ENCODE measurements at places on chromosomes 1 and 21.

GRCh38 chr21:43815107-43815613, 25.8 kb downstream of the RRP1 start:
- DNase-seq: no peak

- DNase-seq: no peak
Measured at GRCh38 chr1:246300626-246301549, 206.2 kb downstream of the SMYD3 start.

DNA sequence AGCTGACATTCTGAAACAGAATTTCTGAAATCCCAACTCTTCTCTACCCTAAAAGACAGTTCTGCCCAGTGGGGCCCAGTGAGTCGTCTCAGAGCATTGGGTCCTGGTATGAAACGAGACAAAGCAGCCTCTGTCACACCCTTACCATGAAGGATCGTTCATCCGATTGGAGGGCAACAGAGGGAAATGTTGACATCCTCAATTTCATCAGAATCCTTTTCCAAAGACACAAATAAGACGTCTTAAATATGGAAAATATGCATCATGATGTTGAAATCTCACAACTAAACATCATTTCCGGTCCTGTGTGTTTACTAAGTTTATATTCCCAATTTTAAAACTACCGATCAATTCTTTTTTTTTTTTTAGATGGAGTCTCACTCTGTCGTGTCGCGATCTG, 112.1 kb upstream of the SLC45A1 start:
- no peak for DNase-seq

- peak; percentile 76 for DNase-seq
Measured at GRCh38 chr1:226443439-226443838, 35.5 kb upstream of the PARP1 start.

GRCh38 chr1:193284219-193284618, 97.8 kb upstream of the B3GALT2 start:
- no peak for DNase-seq

DNA sequence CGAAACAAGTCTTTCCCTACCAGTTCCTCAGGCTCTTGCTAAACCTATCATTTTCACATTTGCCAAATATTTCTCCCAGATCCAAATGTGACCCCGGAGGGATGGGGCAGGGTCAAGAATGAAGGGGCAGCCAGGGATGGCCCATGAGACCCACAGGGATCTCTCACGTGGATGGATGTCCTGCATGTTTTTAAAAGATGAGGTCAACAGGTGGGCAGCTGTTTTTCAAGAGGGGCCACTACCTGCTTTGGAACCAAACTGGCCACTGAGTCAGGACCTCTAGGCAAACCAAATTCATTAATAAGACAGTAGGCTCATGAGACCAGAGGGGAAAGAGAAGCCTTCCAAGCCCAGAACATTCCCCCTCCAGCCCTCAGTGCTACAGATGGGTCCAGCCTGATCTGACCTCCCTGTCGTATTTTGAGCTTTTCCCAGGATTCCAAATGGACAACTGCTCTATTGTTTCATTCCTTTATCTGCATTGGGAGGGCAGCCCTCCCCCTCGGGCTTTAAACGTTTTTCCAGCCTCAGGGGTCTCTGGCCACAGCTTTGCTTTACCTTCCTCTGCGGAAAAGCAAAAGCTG, 252.5 kb upstream of the IRF2BP2 start:
- no peak for DNase-seq

GRCh38 chr1:227422581-227422980, 104.3 kb upstream of the CDC42BPA start:
- peak; percentile 37 for DNase-seq

DNA sequence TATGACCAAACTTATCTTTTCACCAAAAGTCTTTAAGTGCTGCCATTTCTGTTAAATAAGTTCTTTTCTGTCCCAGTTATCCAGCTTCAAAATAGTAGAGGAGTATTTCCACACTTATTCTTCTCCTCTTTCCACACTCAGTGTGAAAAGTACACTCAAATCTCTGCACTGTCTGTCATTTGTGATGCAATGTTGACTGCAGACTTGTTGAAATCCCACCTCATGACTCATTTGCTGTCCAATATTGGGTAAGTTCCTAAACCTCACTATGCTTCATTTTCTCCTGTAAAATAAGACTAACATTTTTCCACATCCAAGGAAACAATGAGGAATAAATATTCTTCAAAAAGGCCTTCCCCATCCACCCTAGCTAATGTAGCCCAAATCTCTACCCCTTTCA, 17.5 kb downstream of the LRRIQ3 start:
- no peak for DNase-seq

DNA sequence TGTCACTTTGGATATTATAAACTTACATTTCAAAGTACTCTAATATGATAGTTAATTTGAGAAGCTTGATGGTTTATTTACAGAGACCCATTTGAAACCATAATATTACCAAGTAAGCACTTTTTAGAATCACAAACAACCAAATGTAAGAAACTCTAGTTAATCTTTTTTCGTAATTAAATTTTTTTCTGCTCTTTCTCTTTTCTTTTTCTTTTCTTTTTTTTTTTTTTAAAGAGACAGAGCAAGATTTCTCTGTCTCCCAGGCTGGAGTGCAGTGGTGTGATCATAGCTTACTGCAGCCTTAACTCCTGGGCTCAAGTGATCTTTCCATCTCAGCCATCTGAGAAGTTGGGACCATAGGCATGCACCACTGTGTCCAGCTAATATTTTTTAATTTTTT, 5.2 kb downstream of the RAVER2 start:
- no peak for DNase-seq

DNA sequence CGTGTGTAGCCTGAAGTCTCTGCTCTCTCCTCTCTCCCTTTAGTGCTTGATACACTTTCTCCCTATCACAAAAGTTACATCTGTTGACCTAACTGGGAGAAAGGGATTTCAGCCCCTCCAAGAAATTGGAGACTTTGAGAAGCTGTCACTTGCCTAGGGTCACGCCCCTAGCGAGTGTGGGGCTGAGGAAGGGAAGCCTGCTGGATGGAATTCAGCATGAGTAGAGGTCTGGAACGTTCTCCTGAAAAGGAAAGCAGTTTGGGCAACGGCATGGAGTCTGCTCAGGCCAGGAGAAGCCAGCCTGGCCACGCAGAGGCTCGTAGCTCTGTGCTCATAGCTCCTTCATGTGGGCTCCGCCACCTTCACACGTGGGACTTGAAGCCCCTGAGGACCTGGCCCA, 22.4 kb downstream of the COL16A1 start:
- DNase-seq: no peak

- DNase-seq: peak; percentile 83
Measured at GRCh38 chr1:28602536-28603439, 10.7 kb downstream of the RAB42 start.

GRCh38 chr1:223301371-223301770, 62.6 kb downstream of the SUSD4 start:
- DNase-seq: no peak

GRCh38 chr1:54007613-54008012, 10.4 kb downstream of the LDLRAD1 start:
- DNase-seq: no peak

GRCh38 chr1:204418174-204419063, 6.8 kb upstream of the PPP1R15B start:
- peak; percentile 77 for DNase-seq

DNA sequence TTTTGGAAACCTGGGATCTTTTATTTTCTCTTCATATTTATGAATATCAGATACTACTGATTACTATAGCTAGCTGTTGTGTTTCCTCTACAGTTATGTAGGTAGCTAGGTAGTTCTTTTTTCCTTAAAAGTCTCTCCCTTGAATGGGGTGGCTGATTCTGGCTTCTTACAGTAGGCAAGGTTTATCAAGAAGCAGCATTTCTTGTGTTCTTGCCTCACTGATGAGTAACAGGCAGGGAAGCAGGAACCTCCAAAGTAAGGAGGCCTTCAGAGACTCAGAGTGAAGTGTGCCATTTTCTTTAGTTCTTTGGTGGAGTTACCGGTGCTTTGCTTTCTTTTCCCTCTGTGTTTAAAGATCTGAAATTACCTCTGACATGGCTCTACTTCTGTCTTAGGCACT, 56.0 kb downstream of the ZMYM4 start:
- DNase-seq: peak; percentile 34

DNA sequence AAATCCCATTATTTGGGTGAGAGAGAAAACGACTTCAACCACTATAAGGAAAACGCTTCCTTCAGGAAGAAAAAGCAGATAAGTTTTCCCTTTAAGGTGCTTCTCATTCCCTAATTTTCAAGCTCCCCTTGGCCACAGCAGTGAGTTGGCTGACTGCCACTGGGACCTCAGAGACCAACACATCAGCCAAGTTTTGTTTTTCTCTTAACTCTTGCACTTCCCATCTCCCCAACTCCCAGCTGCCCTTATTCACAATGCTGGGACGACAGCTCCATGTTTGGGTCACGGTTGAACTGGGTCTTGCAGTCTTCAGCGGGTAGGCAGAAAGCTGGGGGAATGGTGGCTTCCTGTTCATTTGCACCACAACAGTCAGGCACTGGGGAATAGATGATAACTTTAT, 18.9 kb downstream of the SGIP1 start:
- no peak for DNase-seq

GRCh38 chr1:29309075-29309474, 72.8 kb downstream of the PTPRU start:
- no peak for DNase-seq

DNA sequence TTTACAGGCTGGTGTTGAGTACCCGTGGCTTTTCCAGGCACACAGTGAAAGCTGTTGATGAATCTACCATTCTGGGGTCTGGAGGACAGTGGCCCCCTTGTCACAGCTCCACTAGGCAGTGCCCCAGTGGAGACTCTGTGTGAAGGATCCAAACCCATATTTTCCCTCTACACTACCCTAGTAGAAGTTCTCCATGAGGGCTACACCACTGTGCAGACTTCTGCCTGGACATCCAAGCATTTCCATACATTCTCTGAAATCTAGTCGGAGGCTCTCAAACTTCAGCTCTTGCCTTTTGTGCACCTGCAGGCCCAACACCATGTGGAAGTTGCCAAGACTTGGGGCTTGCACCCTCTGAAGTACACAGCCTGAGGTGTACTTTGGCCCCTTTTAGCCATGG, 227.8 kb downstream of the BACH1 start:
- DNase-seq: no peak

- DNase-seq: peak; percentile 79
Measured at GRCh38 chr1:85201340-85202091, 700 bp upstream of the SYDE2 start.

DNA sequence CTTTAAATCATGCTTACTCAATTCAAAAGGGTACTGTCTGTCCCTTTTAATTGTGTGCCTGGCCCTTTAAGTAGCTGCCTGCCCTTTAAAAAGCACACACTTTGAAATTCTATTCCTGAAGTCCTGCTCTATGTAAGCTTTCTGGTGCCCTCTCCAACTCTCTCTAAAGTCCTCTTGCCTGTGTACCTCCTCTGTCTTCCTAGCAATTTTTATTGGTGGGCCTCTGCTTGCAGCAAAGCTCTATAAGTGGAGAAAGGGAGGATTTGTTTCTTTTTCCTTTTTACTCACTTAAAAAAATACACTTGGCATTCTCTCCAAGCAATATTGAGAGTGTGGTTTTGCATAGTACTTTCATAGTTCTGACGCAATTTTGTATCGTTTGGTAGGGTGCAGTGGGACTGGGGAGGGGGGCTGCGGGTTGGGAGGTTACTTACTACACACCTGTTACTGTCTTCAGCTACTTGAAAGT, 135.4 kb downstream of the LMO4 start:
- no peak for DNase-seq

DNA sequence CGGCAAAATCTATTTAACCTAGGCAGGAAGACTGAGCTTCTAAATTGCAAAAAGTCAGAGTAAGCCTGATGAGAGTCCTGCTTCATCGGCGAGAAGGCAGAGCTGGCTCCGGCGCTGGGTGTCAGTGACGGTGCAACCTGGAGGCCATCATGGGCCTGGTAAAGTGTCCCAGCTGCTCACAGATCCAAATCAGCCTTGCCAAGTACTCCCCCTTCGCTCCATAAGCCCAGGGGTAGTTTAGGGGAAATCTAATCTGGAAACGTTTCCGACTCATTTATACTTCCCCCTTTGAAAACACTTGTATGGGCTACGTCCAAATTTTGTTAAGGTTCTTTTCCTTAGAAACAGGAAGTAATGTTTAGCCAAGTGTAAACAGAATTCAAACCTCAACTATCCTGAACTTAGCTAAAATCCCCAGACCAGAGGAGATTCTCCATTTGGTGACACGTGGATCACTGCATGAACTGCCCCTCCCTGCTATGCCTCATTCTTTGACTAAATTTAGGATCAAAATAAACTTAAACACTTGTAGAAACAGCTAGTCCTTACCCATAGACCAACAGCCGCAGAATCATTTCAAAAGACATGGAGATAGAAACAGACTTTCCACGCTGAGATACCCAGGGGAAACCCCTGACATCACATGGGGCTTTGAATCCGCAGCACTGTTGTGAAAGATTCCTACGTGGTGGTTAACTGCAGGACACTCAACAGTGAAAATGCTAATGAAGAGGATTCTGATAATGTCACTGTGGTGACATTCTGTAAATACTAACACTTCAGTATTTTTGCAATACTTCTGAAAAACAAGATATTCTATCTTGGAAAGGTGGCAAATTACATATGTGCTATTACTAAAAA, 172.7 kb downstream of the TGFBR3 start:
- DNase-seq: peak; percentile 55

DNA sequence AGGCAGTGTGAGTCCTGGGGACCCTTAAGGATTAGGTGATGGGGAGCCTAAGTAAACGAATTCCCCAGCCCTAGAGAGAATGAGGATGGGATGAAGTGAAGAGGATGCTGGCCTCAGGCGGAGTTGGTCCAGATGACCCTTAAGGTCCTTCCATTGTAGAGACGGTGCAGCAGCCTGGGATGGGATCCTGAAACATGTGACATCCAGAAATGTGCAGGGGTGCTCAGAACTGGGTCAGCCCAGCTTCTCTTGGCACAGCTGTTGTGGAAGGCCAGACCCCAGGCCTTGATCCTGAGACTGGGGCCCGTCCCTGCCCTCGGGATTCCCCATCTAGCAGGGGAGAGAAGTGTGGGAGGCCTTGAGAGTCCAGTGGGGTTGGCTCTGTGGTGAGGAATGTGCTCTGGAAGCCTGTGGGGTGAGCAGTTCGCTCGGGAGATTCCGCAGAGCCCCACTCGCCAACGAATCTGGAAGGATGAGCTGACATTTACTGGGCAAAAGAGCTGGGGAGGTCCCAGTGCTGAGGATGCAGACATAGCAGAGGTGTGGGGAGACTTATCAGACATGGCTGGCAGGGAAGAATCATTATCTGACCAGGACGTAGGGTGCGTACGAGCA, 28.1 kb downstream of the A3GALT2 start:
- DNase-seq: no peak

DNA sequence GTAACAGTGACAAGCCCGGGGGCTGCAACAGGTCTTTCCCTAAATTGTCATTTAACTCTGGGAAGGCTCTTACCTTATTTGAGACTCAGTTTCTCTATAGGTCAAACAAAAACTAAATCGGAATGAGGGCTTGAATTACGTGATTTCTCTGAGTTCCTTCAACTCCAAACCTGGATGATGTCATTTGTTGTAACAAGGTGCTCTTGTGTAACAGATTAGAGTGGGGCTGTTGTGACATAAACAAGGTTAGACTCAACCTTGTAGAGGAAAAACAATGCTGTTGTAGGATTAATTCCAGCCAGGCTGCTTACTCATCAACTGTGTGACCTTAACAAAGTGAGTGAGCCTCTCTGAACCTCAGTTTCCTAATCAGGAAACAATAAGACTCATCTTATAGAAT, 74.4 kb downstream of the SUSD4 start:
- no peak for DNase-seq
